ENCODE measurements at places on chromosomes 2 and 18. TPM values are rescaled to one million over a fixed set of nuclear protein-coding genes. Genes with fewer than 3 reads are reported as not detected.
A peak's percentile ranks its signal among the peaks of the same experiment; 100 is the strongest.

DNA sequence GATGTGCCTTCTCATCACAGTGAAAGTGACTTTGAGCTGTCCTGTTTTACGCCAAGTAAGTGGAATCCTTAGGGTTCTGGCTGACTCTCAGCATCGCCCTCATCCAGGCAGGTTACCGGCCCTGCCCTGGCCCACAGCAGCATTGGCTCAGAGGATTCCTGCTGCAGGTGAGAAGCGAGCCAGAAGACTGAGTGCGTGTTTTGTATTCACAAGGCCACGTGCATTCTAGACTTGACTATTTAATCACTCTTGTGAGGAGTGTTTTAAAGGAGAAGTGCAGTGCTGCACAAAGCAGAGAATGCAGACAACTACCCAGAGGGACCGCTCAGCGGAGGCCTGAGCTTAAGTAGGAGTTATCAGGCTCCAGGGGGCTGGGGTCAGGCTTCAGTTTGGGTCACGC, 48.3 kb downstream of the LAMA3 start:
- no peak overlapping the region for H3K4me3 ChIP-seq
- H3K36me3 ChIP-seq = no peaks in the 10 kb centered on the region
- no peak for DNase-seq
- peaks cover 16% of the 10 kb centered on the region for H3K4me1 ChIP-seq

DNA sequence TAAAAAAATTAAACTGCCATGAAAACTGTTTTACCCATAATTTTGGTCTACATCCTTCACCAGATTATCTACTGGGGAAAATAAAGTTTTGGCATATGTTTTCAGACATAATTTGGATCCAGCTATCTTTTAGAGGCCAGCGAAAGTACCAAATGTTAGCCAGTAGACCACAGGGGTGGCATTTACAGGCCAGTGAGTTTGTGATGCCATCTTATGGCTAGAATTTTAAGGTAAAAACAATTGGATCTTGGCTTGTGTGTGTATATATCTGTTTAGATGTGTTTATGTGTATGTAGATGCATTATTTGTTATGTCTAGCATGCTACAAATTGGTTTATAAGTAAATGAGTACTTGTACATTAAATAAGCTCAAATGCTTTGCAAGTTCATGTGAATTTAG, 322.6 kb downstream of the ASXL3 start:
- H3K4me3 ChIP-seq = no peak overlapping the region
- H3K27me3 ChIP-seq = no peaks in the 10 kb centered on the region
- H3K4me1 ChIP-seq = no peaks in the 10 kb centered on the region
- DNase-seq = no peak
- H3K36me3 ChIP-seq = no peaks in the 10 kb centered on the region

Gene C2orf80
- total RNA-seq = not detected

Gene REG3G
- total RNA-seq = not detected

DNA sequence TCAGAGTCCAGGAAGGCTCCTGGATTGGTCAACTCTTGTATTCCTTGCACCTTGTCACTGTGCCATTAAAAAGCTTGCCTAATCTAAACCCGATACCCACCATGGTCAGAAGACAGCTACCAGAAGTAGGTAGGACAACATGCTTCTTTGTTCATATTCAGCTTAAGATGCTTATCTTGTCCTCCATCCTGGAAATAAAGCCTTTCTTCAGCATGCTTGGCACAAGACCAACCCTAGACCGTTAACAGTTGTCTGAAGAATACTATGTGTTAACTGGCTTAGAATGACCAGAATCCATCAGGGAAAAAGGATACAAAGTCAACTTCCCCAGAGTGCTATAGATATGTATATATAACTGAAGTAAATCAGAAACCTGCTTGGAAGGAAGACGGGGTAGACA, 193.9 kb downstream of the ZRANB3 start:
- H3K4me3 ChIP-seq = no peak overlapping the region
- H3K27ac ChIP-seq = no peak overlapping the region
- H3K36me3 ChIP-seq = peaks cover 2% of the 10 kb centered on the region
- no peaks in the 10 kb centered on the region for H3K27me3 ChIP-seq

Gene CCDC102B
- total RNA-seq = 1.2 TPM

GRCh38 chr2:215436705-215437565, 1.1 kb upstream of the FN1 start:
- no peak overlapping the region for H3K27ac ChIP-seq
- peaks cover 71% of the 10 kb centered on the region for H3K27me3 ChIP-seq
- peak overlapping the region; percentile 76 for H3K4me3 ChIP-seq
- no peaks in the 10 kb centered on the region for H3K36me3 ChIP-seq

GRCh38 chr2:101509499-101510284, 34.8 kb upstream of the RFX8 start:
- no peak for DNase-seq
- no peak overlapping the region for H3K27ac ChIP-seq
- no peaks in the 10 kb centered on the region for H3K36me3 ChIP-seq
- no peak overlapping the region for H3K4me3 ChIP-seq
- H3K27me3 ChIP-seq = peaks cover 4% of the 10 kb centered on the region

- peak; percentile 40 for DNase-seq
- H3K36me3 ChIP-seq = peaks cover 27% of the 10 kb centered on the region
- peak overlapping the region; percentile 38 for H3K4me3 ChIP-seq
- no peaks in the 10 kb centered on the region for H3K27me3 ChIP-seq
Observed at GRCh38 chr2:161956738-161957137, 117.3 kb downstream of the DPP4 start.

DNA sequence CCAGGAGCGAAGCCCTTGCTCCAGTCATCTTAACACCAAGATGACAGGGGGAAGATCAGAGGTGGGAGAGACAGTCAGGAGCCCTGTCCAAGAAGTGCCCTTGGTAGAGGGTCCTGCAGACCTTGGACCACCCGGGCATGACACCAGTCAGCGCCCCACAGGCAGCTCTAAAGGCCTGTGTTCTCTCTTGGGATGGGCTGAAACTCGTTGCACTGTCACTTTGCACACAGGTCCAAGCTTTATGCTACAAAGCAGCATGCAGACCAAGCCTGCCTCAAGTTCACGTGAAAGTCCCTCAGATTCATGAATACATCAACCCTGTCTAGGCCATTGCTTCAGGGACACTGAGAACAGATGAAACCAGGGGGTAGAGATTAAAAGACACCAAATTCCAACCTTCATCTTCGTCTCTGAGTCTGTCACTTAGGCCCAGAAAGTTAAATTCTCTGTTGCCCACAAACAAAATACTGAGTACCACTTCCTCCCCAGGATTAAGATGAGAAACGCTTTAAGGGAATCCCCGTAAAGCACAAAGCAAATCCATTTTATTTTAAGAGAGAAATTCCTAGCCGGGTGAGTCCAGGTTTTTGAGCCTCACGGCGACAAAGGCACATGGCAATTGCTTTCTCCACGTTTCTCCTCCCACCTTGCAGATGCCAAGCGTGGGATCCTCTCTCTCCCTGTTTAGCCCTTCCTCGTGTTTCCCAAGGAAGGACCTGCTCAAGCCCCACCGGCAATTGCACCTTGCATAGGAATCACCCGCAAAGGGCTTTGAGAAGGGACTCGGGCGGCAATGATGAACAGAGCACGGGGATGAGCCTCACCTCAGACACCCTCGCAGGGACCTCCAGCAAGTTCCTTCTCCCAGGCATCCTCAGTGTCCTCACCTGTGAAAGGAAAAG, 75.0 kb upstream of the ID2 start:
- H3K36me3 ChIP-seq = peaks cover 5% of the 10 kb centered on the region
- peaks cover 14% of the 10 kb centered on the region for H3K27me3 ChIP-seq
- no peak overlapping the region for H3K27ac ChIP-seq
- no peak for DNase-seq

DNA sequence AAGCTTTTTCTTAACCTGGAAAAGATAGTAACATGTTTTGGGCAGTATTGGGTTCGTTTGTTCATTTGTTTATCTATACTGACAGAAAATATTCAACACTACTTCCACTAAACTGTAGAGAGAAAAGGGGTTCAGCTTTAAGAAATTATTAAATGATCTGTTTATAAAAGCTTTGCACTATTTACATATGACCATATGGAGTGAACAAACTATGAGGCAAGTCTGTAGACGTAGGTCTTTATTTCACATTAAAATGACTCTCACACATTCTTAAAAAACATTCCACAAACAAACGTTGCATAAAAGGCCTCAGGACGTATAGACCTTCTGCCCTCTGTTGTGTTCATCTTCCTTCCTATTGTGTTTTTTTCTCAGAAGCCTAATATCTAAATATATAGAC, 94.6 kb downstream of the CD226 start:
- H3K4me1 ChIP-seq = no peaks in the 10 kb centered on the region
- no peak for DNase-seq
- H3K27me3 ChIP-seq = no peaks in the 10 kb centered on the region
- H3K27ac ChIP-seq = no peak overlapping the region
- H3K36me3 ChIP-seq = peaks cover 24% of the 10 kb centered on the region
- H3K4me3 ChIP-seq = no peak overlapping the region

Gene LBX2
- 1.8 TPM for total RNA-seq

GRCh38 chr18:23956483-23956882, 58.1 kb upstream of the TTC39C start:
- no peak overlapping the region for H3K4me3 ChIP-seq
- no peak overlapping the region for H3K27ac ChIP-seq
- DNase-seq = no peak
- no peaks in the 10 kb centered on the region for H3K4me1 ChIP-seq

DNA sequence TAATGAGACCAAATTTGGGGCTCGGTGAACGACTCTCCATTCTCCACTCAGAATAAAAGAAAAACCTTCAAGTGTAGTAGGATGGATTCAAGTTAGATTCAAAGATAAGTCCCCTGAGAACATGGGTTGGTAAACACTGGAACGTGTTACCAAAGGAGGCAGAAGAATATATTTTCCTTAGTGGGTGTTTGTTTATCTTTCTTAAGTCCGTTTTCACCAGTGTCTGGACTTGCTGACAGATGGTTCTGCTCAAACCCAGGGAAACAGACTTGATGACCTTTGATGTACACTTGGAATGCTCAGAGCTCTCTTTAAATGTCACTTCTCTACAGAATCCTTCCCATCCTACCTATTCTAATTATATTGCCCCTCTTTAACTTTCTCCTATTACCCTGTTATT, 310.3 kb upstream of the ZNF521 start:
- H3K4me1 ChIP-seq = no peaks in the 10 kb centered on the region
- no peak for DNase-seq
- no peaks in the 10 kb centered on the region for H3K36me3 ChIP-seq
- H3K4me3 ChIP-seq = no peak overlapping the region
